Ascending aorta (tissue), 2 donors: ENCODE measurements at places on chromosomes 4 and X.

- DNase-seq = peak; percentile 76
Measured at GRCh38 chr4:13174001-13174400, 310.1 kb downstream of the RAB28 start.

DNA sequence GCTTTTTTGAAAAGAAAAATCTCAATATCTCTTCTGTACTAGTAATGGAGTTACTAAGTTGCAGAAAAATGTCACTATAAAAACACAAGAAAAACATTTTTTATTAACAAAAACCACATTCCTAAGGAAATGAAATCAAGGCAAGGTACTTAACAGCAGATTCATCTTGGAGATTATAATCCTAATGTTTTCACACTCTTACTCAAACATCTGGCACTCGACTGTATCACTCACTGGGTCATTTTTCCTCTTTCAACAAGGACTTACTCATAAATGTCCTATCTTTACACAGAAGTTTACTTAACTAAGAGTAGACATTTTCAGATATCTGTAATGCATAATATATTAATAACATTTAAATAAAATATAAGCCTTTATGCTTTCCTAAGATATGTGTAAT lies 216.6 kb downstream of the NR3C2 start:
- no peak for DNase-seq

DNA sequence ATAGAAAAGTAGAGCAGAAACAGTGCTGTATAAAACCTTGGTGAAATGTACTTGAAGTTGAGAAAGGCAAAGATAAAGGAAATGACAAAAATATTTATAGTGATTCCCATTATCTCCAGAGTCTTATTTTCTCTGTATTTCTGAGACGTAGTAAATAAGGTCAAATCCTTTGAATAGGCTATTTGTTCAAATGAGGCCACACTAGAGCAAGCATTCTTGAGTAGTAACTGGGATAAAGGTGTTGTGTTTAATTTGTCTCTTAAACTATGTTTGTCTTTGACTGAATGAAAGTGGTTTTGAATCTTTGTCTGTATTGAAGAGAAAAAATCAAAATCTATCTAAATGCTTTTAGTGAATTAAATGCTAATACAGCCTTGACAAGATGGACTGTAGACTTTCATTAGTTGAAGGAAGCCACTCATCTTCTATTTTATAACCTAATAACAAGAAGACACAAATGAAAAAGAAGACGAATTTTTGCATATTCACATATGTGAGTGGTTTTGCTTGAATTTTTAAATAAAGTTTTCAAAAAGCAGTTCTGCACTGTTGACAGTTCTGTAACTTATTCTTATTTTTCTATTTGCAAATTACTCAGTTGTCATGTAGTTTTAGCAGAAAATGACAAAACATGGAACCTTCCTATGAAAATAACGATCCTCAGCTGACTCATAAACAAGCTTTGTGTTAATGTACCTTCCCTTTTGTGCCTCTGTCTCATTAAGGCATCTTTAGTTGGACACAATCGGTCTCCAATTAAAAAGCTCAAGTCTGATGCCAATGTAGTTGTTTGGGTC lies 94.8 kb upstream of the PCDH18 start:
- DNase-seq = no peak

- no peak for DNase-seq
Measured at GRCh38 chr4:10102474-10103332, 13.9 kb downstream of the WDR1 start.

GRCh38 chr4:139815778-139816601 lies 150.4 kb downstream of the MGST2 start:
- DNase-seq = no peak

- DNase-seq = no peak
Measured at GRCh38 chr4:105139646-105140045, 7.0 kb upstream of the TET2 start.

DNA sequence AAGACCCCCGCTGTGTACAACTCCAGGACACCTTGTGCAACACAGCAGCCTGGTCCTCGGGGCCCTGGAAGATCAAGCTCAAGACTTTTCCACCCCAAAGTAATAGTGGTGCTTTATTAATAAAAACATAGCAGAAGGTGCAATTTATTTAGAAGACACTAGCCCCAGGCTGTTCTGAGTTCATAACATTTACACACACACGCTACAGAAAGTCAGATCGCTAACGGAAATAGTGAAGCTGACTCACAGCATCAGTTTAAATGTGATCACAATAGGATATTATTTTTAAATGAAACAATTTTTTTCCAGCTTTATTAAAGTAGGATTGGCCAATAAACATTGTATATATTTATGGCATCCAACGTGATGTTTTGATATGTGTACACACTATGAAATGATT lies 141.0 kb downstream of the STK32B start:
- DNase-seq = no peak

- DNase-seq = peak; percentile 68
Measured at GRCh38 chr4:65670331-65671031, at the start of gene EPHA5. Gene EPHA5, minus strand, starts transcription at chr4:65670489. Its CDS starts 747 bp downstream, at chr4:65669742.

- DNase-seq = no peak
Measured at GRCh38 chr4:38570647-38571276, 93.2 kb upstream of the KLF3 start.

DNA sequence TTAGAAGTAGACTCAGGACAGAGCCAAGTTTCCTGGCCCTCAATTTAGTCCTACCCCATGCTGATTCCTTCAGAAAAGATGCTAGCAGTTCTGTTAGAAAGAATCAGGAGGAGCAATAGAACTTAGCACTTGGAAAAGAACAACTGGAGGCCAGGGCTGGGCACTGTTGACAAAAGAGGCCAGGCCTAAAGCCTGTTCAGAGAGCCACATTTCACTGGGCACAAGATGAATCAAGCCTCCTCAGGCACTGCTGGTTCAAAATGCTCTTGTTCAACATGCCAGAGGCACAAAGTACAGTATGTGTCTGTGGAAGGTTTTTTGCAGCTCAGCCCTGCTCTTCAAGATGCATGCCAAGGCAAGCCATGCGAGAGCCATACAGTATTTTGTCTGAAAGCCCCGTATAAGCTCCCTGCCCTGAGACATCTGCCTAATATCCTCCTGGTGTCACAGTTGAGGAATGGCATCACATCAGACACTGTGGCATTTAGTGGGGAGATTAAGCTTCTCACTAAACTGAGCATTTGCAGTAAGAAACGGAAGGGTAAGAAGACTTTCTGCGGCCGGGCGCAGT lies 53.7 kb downstream of the RASL11B start:
- no peak for DNase-seq

GRCh38 chr4:106126062-106126461 lies 189.9 kb downstream of the TBCK start:
- DNase-seq = no peak

- no peak for DNase-seq
Measured at GRCh38 chrX:102697494-102697893, 14.8 kb upstream of the GPRASP2 start.

DNA sequence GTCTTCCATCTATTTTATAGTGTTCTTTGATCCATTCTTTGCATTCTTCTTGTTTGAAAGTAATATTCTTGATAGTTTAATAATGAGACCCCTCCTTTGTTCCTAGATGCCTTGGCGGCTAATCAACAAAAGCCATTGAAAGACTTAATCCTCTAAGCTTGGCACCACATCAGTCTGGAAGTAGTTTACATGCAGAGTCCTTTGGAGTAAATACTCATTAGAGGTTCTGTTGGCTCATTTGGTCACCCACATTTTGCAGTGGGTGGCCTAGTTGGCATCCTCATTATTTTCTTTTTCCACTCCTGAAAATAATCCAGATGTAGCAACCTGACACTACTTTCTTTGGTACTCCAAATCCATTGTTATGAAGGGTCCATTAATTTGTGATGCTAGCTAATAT lies 64.5 kb downstream of the DKK2 start:
- DNase-seq = no peak

- DNase-seq = no peak
Measured at GRCh38 chr4:70243091-70243490, 694 bp downstream of the CSN3 start.

GRCh38 chr4:38703635-38704034 lies 39.6 kb downstream of the KLF3 start:
- no peak for DNase-seq

- no peak for DNase-seq
Measured at GRCh38 chrX:10619425-10620046, 849 bp downstream of the MID1 start.

DNA sequence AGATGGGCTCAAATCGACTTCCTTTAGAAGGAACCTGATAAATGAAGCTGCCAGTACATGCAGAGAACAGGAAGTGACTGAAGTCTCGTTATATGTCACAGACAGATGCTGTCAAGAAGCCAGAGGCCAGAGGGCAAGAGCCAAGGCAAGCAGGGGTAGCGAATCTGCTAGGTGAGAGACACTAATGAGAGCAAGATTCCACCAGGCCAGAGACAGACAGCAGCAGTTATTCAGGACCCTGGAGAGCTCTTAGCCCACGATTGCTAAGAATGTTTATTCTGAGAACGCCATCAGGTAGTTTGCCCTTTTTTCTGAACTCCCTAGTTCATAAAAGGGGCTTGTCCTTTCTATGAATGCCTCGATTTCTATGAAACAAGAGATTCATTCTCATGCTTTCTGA lies 73.7 kb downstream of the BEND2 start:
- no peak for DNase-seq

DNA sequence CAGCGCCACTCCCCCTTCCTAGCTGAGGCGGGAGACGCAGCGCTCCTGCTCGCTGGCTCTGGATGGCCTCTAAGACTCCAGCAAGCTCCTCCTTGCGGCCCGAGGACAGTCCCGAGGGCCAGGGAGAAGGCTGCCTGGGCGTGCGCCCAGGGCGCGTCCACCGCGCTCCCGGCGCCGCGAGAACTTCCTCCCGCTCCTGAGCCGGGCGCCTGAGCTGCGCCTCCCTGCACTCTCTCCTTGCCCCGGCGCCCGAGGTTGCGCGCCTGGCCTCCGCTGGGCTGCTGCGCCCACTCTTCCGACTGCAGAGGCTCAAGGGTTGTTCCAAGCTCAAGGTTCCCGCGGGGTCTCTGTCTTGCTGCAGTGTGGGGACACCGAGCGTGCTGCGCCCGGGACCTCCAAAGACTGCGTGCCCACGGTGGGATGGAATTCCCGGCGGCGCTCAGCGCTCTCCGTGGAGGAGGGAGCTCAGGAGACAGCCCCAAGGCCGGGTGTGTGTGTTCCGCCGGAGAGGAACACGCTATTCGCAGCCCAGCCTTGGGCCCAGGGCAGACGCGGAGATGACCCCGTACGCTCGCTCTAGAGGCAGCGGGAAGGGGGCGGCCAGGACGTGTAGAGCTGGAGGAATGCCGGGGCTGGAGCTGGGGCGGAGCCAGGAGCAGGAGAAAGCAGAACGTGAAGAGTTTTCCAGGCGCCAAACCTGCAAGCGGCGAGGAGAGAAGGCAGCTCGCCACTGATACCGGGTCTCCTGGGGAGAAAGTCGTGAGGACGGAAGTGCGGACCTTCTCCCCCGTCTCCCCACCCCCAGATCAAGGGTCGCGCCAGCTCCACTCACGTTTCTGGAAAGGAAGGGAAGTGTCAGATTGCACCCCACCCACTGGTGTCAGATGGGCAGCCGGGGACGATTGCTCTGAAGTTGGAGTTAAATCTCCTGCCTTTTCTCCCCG lies at the start of gene ARHGAP6:
Gene ARHGAP6, minus strand, starts transcription at position 753 of the 944 bp plus-strand sequence. CDS start 1,092 bp downstream, outside the sequence.
- no peak for DNase-seq

GRCh38 chr4:10101671-10102473 lies 14.7 kb downstream of the WDR1 start:
- no peak for DNase-seq

- DNase-seq = peak; percentile 30
Measured at GRCh38 chrX:153650959-153651358, 4.0 kb downstream of the DUSP9 start.

DNA sequence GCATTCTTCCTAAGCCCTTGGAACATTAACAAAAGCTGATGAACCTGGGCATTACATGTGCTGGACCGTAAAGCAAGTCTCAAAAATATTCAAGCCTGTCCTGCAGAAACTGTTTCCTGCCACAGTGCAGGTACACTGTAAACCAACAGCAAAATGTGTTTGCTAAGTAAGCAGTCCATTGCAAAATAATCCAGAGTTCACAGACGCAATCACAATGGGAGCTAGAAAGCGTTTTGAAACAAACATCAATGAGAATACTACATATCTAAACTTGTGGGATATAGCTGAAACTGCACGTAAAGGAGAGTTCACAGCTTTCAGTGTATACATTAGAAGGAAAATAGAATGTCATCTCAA lies 61.6 kb downstream of the RGS12 start:
- no peak for DNase-seq

DNA sequence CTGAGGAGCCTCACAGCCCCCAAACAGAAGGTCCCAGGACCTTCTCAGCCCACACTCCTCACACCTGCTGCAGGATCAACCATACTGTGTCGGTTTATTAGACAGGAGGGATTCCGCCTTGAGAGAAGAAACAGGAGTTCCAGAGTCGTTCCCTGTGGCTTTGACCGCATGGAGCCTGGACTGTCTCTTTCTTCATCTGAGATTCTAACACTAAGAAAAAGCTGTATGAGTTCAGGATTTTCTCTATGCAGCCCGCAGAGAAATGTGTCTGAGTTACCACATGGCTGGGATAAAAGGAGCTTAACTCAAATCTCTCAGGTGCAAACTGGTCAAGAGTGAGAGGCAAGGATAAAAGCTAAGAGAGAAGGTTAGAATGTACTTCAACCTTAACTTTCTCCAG lies 126.7 kb downstream of the AFAP1 start:
- no peak for DNase-seq

GRCh38 chrX:68588602-68589371 lies 58.7 kb upstream of the STARD8 start:
- DNase-seq = no peak

GRCh38 chrX:103187953-103188475 lies 26.9 kb upstream of the BEX4 start:
- no peak for DNase-seq

- no peak for DNase-seq
Measured at GRCh38 chrX:39601231-39602177, 496.3 kb downstream of the BCOR start.

DNA sequence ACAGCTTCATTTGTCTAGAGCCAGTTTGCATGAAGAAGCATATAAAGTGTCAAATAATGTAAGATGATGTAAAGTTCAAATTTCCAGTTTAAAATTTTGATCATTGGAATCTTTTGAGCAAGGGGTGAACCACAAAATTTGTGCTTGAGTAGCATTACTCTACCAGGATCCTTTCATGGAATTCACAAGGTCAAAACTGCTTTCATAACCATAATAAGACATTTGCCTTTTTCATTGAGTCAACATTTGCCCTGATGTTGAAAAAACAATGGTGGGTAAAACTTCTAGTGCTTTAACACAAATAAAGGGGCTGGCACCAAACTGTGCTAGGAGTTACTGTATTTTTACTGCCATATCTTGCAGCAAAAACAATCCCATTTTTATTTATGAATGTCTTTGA lies 142.2 kb downstream of the GLRA3 start:
- DNase-seq = no peak

DNA sequence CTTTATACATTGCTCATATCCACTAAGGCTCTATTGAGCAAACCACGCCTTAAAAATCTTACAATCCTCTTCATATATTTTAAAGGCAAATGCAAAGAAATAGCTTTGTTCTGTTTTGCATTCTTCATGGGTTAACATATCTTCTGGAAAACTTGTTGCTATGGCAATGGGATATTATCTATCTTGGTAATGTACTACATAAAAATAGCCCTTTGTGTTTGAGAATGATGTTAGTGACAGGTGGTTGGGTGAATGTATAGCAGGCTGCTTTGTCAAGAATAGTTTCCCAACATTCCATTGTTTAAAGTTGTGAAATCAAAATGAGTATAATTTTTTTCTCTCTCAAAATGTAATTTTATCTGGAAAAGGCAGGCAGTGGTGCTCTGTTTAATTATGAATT lies 16.8 kb downstream of the REPS2 start:
- no peak for DNase-seq
